WTC11 (cell line): ENCODE measurements at places on chromosomes 3 and 15. TPM values are rescaled to one million over a fixed set of nuclear protein-coding genes. Genes with fewer than 3 reads are reported as not detected.

- H3K4me1 ChIP-seq: peaks cover 12% of the 10 kb centered on the region
- no peak overlapping the region for H3K4me3 ChIP-seq
- H3K36me3 ChIP-seq: no peaks in the 10 kb centered on the region
- peaks cover 2% of the 10 kb centered on the region; the same call in 1 of the 2 replicates for H3K27me3 ChIP-seq
Observed at GRCh38 chr3:194117104-194117845, 18.7 kb upstream of the HES1 start.

Gene IGSF10
- 0.60 to 0.70 TPM (median 0.66 TPM) in 3 replicates for total RNA-seq

Gene SCN11A
- 0.13 to 0.27 TPM (median 0.25 TPM) in 3 replicates for total RNA-seq

Gene CSPG4
- total RNA-seq: 2.9 to 3.6 TPM (median 3.6 TPM) in 3 replicates

Gene SLC6A1
- 0.50 to 0.72 TPM (median 0.50 TPM) in 3 replicates for total RNA-seq

Gene ULK4
- total RNA-seq: 9.2 to 12.2 TPM (median 10.0 TPM) in 3 replicates

GRCh38 chr3:160953686-160954085 lies 151.5 kb downstream of the B3GALNT1 start:
- H3K36me3 ChIP-seq: no peaks in the 10 kb centered on the region
- H3K27me3 ChIP-seq: no peaks in the 10 kb centered on the region
- H3K27ac ChIP-seq: no peak overlapping the region
- no peak overlapping the region for H3K4me3 ChIP-seq
- H3K4me1 ChIP-seq: no peaks in the 10 kb centered on the region

DNA sequence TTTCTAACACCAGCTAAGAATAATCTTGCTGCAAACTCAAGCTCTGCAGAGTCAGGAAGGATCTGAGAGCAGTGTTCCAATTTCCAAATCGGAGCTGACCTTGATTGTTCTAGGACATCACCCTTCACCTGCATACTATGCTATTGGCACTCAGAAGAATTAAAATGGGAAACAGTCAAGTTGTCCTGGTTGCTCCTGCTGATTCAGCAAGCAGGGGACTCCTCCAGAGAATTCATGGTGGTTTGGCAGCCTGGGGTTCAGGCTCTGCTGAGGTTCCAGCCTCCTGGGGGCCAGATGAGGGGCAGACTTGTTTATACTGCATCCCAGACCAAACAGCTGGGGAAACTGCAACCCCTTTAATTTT lies 213.7 kb upstream of the ADAMTS9 start:
- no peaks in the 10 kb centered on the region for H3K27me3 ChIP-seq
- H3K36me3 ChIP-seq: no peaks in the 10 kb centered on the region
- no peak overlapping the region for H3K4me3 ChIP-seq

Gene GPR27
- 14.7 to 16.4 TPM (median 14.8 TPM) in 3 replicates for total RNA-seq

GRCh38 chr3:125316949-125317348 lies 58.2 kb downstream of the ZNF148 start:
- H3K4me3 ChIP-seq: no peak overlapping the region
- H3K27ac ChIP-seq: 0 out of 2 replicates have a peak overlapping the region, but pooled peaks have one; percentile 2
- DNase-seq: no peak
- peaks cover 22% of the 10 kb centered on the region for H3K4me1 ChIP-seq
- no peaks in the 10 kb centered on the region for H3K27me3 ChIP-seq

DNA sequence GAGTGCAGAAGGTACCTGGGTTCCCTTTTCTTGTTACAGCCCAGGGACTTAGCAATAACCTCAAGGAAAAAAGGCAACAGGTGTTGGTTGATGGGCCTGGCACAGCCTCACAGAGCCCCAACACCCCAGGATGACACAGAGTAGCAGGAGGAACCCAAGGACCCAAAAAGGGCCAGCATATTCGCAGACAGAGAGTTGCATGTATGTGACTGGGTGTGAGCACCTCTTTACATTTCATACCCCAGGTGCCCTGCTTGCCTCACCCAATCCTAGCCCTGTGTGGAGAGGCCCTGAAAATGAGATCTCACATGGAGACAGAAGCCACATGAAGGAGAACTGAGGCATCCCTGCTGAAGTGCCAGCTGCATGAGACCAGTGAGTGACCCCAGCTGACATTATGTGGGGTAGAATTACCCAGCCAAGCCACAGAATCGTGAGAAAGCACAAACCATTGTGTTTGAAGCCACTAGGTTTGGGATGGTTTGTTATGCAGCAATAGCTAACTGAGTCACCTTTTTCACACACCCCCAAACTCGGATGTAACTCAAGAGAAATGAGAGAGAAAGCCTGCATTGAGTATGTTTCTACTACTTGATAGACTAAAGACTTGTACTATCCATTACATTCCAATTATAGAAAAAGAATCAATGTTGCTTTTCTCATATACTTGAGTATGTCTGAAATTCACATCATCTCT lies 26.2 kb upstream of the HHATL start:
- H3K27ac ChIP-seq: no peak overlapping the region
- peaks cover 28% of the 10 kb centered on the region for H3K4me1 ChIP-seq
- no peaks in the 10 kb centered on the region for H3K36me3 ChIP-seq
- H3K27me3 ChIP-seq: peaks cover 4% of the 10 kb centered on the region; the same call in 1 of the 2 replicates

Gene RHCG
- 0.23 to 0.37 TPM (median 0.31 TPM) in 3 replicates for total RNA-seq

Gene LXN
- total RNA-seq: 3.8 to 4.6 TPM (median 4.4 TPM) in 3 replicates

DNA sequence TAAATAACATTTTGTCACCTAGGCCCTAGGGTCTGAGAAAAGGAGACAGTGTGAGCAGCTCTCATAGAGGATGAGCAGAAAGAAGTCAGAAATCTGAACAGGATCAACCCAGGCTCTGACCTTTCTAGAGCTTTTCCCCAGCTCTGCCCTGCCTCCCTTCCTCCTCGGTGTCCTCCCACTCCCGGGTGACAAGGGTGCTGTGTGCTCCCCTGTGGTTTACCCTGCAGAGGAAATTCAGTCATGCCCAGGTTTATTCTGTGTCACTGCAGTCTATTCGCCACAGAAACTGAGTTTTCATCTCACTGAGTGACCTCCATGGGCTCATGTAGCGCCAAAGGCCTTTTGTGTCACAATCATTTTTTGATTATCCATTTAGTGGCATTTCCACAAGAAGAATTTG lies 76.6 kb downstream of the IL12A start:
- no peak overlapping the region for H3K27ac ChIP-seq
- no peaks in the 10 kb centered on the region; the same call in 1 of the 2 replicates for H3K36me3 ChIP-seq
- no peak overlapping the region for H3K4me3 ChIP-seq
- DNase-seq: no peak
- H3K27me3 ChIP-seq: no peaks in the 10 kb centered on the region
- H3K4me1 ChIP-seq: peaks cover 3% of the 10 kb centered on the region

- DNase-seq: peak; percentile 57
- peak overlapping the region; percentile 88 for H3K4me3 ChIP-seq
- H3K27me3 ChIP-seq: peaks cover 68% of the 10 kb centered on the region
- no peak overlapping the region for H3K27ac ChIP-seq
Observed at GRCh38 chr3:42501321-42501680, 1.1 kb upstream of the VIPR1 start.

GRCh38 chr3:48748754-48749153 lies 31.7 kb upstream of the IP6K2 start:
- DNase-seq: no peak
- no peaks in the 10 kb centered on the region for H3K27me3 ChIP-seq
- no peak overlapping the region for H3K27ac ChIP-seq
- H3K4me3 ChIP-seq: no peak overlapping the region
- no peaks in the 10 kb centered on the region for H3K4me1 ChIP-seq

Gene CLSTN2
- 0.32 to 0.46 TPM (median 0.35 TPM) in 3 replicates for total RNA-seq

Gene CCR8
- 0.33 TPM in 1 of 3 replicates, not detected in the others for total RNA-seq

DNA sequence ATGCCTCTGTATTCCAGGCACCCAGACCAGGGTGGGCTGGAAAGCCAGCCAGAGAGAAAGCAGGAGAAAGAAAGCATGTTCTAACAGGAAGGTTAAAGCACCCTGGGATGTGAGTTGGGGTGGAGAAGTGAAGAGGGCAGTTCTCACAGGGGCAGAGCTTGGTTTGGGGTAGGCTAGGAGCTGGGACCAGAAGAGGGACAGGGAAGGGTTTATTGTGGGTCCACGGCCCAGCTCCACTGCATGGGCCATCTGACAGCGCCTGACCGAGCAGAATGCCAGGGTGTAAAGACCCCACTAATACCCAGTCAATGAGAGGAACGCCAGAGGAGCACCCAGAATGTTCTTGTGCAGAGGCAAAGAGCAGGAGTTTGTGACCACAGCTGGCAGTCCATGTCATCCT lies 27.1 kb upstream of the MAGEF1 start:
- H3K27me3 ChIP-seq: no peaks in the 10 kb centered on the region
- no peak for DNase-seq
- peaks cover 14% of the 10 kb centered on the region for H3K4me1 ChIP-seq
- H3K36me3 ChIP-seq: no peaks in the 10 kb centered on the region

Gene CD200
- 46.8 to 56.1 TPM (median 54.1 TPM) in 3 replicates for total RNA-seq
